ENCODE measurements at places on chromosomes 16 and 17. TPM values are rescaled to one million over a fixed set of nuclear protein-coding genes. Genes with fewer than 3 reads are reported as not detected.

C17orf78 gene
- not detected for total RNA-seq

NECAB2 gene
- total RNA-seq: 0.86 TPM

HBQ1 gene
- not detected for total RNA-seq

HS3ST6 gene
- not detected for total RNA-seq

ARHGDIG gene
- total RNA-seq: not detected

IL34 gene
- total RNA-seq: 2.3 TPM

SLC13A5 gene
- not detected for total RNA-seq

C16orf89 gene
- total RNA-seq: 0.29 TPM

ALOX15 gene
- not detected for total RNA-seq

SRSF1 gene
- 194 TPM for total RNA-seq

MSLN gene
- 0.86 TPM for total RNA-seq

TAC4 gene
- not detected for total RNA-seq

HOXB7 gene
- 7.1 TPM for total RNA-seq

GAS2L2 gene
- not detected for total RNA-seq

SLC6A2 gene
- not detected for total RNA-seq

TVP23A gene
- not detected for total RNA-seq

OTOA gene
- total RNA-seq: not detected

PIRT gene
- total RNA-seq: not detected

KRT34 gene
- 115 TPM for total RNA-seq

PSMC3IP gene
- total RNA-seq: 9.2 TPM

HSD17B2 gene
- total RNA-seq: not detected

PPP1R9B gene
- 26.5 TPM for total RNA-seq

HID1 gene
- under 0.01 TPM for total RNA-seq

USP43 gene
- total RNA-seq: 0.71 TPM

TNFSF12 gene
- total RNA-seq: 36.5 TPM

COPZ2 gene
- total RNA-seq: 94.6 TPM

KRTAP1-1 gene
- not detected for total RNA-seq

FOXJ1 gene
- not detected for total RNA-seq

RUNDC3A gene
- total RNA-seq: not detected

CD79B gene
- not detected for total RNA-seq

ZNF18 gene
- 3.7 TPM for total RNA-seq

CCDC43 gene
- 21.0 TPM for total RNA-seq

CCL4L2 gene
- total RNA-seq: not detected

RMI2 gene
- 15.6 TPM for total RNA-seq

ITGB4 gene
- total RNA-seq: not detected

KRT9 gene
- total RNA-seq: not detected

RAD51C gene
- 20.2 TPM for total RNA-seq

CD300LF gene
- not detected for total RNA-seq
